ENCODE measurements at places on chromosomes 5 and 9.

- no peak for DNase-seq
Measured at GRCh38 chr9:108081112-108081511, 591.5 kb upstream of the KLF4 start.

- DNase-seq: no peak
Measured at GRCh38 chr9:104911032-104911607, 16.8 kb downstream of the ABCA1 start.

DNA sequence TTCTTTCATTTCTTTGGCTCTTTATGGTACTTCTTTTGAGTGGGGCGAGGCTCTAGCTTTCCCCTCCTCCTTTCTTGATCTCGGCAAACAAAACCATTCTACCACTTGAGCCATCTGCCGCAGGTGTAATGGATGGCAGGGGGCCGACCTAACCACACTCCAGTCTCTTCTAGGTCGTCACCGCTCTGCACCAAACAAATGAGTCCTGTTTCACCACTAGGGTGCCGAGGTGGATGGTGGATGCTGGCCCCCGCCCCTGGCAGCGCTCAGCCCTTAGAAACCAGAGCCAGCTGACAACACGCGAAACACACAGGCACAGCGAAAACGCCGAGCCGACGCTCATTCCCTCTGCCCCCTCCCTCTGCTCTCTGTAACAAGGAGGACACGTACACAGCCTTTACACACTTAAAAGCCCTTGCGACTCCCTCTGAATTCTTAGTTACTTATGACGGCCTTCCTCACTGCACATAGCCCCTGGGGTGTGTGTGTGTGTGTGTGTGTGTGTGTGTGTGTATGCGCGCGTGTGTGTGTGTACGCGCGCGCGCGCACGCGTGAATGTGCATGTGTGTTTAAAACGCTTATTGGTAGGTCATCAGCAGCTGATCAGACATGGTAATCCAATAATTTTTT, 199.4 kb downstream of the MEF2C start:
- no peak for DNase-seq

DNA sequence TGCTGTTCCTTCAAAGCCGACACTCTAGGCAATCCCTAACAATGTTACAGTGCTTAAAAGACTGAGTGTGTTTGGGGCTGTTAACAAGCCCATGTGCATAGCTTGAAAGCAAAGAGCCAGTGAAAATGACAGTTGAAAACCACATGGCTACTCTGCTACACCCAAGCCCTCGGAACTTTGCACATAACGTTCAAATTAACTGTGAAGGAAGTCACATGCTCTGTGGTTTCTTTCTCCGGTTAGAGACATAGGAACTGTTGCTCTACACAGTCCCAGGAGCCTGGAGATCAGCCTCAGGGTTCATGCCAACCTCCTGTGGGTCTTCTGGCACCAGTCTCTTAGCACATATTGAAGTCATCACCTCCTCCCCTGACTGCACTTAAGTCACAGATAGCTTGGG, 51.1 kb downstream of the C9orf152 start:
- DNase-seq: no peak

DNA sequence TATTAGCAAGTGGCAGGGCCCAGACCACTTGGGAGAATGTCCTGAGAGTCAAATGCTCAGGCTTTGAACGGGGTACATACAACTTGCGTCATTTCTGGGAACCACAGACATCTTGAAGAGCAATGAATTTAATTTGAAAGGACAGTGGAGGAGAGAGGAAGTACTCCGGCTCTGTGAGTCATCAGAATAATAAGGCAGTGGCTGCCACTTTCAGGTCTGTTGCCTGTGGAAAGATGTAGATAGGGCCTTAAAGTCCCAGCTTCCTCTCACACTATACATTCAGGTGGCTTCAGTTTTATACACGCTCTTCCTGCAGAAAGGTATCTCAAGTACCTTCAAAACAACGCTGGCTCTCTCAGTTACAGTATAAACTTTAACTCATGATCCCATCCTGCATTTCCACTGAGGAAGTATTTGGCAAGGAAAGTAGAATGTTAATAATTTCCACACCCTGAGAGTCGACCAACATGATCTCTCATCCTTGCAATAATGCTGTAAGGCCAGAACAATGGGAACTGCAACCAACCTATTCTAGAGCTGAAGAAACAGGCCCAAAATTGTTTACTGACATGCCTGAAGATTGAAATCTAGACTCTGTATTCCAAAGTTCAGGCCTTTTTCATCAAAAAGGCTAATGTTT, 6.8 kb upstream of the PRUNE2 start:
- no peak for DNase-seq

DNA sequence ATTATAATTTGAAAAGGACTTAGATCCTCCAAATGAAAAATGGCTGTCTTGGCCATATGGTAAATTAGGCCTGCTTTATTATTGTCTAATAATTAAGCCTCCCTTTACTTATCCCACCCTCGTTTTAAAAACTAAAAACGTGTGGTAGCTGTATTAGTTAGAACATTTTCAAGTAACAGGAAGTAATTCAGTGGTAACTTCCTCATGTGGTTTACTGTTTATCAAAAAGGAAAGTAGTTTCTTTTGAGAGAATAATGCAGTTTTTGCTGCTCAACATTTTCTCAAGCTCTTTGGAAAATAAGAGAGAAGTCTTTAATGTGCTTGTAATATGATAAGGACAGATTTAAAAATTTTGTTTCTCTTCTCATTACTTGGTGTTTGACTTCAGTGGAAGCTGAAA, 26.0 kb downstream of the ZCCHC7 start:
- no peak for DNase-seq

- DNase-seq: no peak
Measured at GRCh38 chr9:88478246-88478645, 56.7 kb upstream of the NXNL2 start.

GRCh38 chr5:82820188-82820587, 257.0 kb downstream of the TMEM167A start:
- no peak for DNase-seq

DNA sequence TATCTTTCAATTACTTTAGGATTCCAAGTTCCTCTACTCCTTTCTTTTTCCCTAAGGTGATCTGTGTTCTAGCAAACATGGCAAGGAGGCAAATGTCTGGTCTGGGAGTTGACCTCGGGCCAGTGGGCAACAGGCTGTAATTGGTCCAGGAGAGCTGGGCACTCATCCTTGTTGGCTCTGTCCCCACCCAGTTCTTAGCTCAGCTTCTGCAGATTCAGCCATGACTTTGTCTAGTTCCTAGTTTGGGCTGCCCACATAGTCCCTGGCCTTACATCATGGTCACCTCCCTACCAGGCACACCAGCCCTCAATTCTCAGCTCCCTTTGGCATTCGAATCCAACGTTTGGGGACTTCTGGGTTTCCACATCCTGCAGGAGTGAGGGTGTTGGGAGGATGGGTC, 92.1 kb upstream of the DAP start:
- DNase-seq: no peak

GRCh38 chr9:93267681-93268505, 84.0 kb downstream of the WNK2 start:
- DNase-seq: peak; percentile 17

- DNase-seq: no peak
Measured at GRCh38 chr5:50749873-50750272, 83.4 kb downstream of the PARP8 start.

DNA sequence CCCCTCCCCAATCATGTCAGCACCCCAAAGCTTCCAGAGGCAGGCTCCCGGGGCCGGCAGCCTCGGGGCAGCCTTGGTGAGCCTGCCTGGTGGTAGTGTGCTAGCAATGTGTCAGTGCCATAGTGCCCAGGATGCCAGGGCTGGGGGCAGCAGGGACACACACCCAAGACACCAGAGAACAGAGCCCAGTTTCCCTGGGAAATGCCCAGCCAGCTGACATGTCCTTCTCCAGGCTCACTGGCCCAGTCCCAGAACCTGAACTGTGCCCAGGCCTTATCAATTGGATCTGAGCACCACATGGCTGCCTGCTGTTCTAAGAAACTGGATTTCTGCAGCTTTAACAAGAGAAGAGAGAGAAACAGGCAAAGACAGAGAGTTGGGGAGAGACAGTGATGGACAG, 74.9 kb upstream of the LRRTM2 start:
- no peak for DNase-seq

DNA sequence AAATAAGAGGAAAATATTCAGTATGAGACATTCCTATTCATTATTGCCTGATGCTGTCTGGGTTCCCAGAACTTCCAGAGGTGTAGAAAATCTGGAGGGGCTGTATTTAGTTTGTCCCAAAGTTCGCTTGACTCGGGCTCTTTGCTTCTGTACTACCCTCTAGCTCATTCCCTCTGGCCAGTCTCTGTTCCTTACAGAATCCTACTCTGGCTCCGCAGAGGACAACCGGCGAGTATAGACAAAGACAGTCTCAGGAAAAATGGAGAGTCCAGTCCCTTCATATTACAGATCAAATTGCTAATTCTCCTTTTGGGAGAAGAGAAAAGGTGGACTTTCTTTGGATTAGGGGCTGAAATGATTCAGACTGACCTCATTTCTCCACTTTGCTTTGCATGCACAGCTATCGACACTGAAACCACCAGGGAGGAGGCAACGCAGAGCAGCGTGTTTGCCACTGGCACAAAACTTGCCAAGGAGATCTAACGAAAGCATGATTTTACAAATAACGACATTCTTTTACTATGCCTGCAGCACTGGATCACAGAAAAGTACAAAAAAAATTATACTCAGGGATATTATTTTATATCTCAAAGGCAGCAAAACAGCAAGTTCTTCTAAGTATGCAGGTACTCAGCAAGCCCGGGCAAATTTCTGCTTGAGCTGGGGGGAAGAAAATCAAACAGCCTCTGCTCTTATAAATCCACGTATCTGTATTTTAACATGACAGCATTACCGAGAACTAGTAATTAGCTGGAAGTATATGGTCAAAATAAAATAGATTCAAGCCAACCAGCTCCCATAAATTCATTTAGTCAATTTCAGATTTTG, 279.7 kb downstream of the NPR3 start:
- DNase-seq: no peak

GRCh38 chr9:2053883-2054845, 39.0 kb downstream of the SMARCA2 start:
- DNase-seq: peak; percentile 71

DNA sequence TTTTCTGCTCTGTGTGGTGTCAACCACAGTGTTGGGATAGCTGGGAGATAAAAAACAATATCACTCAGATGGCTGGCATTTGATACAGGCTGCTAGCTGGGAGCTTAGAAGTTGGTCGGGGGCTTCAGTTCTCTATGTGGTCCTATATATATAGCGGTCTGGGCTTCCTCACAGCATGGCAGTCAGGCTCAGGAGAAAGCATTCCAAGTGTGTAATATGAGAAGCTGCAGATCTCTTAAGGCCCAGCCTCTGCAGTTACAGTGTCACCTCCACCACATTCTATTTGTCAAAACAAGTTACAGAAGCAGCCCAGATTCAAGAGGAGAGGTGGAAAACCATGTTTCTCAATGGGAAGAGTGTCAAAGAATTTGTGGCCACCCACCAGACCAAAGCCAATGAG, 108.1 kb upstream of the NIPBL start:
- DNase-seq: no peak

DNA sequence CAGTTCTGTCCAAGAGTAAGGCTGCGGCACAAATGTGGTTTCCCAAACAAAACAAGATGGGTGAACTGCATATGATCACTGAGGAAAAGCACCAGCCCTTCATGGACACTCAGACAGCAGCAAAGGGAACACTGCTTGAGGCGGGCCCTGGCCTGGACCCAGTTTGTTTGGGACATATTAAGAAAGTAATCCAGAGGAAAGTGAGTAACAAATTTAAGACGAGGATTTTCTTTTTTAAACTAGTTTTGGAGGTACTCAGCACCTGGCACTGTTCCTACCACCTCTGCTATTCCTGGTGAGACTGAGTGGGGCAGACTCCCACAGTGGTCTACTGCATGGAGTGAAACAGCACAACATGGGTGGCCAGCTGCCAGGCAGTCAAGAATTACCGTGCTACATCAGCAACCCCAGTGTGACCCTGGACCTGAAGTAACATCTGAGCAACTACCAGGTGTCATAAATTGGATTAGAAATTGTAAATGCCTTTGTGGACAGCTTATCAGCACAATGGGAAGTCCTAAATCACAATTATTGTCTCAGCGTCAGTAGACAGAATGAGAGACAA, 28.5 kb downstream of the P4HA2 start:
- DNase-seq: no peak

- DNase-seq: no peak
Measured at GRCh38 chr5:88824892-88825583, 57.9 kb downstream of the MEF2C start.

DNA sequence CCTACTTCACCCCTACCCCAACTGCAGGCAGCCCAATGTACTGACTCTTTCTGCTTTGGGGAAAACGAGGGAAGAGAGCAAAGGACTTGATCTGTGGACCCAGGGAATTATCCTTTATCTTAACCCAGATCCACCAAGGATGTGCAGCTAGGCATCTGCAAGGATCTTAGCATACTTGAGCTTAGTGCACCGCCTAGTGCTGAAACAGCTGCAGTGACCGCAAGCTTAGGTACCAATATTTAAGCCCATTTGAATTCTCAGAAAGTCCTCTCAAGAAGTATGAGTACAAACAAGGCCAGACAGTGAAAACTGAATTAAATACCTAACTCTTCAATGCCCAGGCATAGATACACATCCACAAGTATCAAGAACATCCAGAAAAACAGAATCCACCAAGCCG, 576.7 kb upstream of the ADAMTS16 start:
- no peak for DNase-seq

DNA sequence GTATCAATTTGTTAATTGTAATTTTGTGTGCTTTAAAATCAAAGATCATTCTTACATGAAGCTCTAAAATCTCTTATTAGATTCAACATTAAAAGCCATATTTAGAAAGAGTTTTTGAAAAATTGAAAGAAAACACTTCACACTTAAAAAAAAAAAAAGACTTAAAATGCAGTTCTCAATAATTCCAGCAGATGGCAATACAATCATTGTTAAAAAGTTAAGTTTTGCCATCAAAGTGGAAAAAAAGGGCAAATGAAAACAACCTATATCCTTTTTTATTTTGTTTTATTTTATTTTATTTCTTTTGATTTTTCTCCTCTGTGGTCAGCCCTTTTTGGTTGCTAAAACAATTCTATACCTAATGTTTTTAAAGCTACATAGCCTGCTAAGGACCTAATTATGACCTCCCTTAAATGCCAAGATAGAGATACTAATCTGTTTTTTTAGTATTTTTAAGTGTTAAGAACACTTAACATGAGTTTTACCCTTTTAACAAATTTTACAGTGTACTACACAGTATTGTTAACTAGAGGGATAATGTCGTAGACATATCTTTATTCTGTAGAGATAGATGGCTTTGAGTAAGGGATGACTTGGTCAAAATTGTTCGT, 154.2 kb upstream of the DAB2 start:
- no peak for DNase-seq

DNA sequence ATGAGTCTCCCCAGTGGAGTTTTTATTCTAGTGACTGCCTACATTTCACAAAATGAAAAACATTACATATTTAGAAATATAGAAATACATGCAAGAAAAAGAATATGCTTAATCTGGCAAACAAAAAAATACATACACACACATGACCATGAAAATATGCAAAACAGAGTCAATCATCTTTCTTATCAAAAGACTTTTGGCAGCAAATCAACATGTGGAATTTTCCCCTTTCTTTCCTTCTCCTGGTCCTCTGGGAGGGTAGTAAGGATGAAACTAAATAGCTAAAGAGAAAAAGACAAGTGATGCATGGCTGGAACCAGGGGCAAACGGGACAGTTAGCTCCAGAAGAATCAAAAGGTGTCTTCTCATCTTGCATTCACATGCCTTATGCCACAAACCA, 69.4 kb downstream of the APBA1 start:
- DNase-seq: no peak

Data from tibial artery (tissue), 4 donors.